Smooth muscle cell of the brain vasculature (primary cell): ENCODE measurements at places on chromosomes 6 and 20.

DNA sequence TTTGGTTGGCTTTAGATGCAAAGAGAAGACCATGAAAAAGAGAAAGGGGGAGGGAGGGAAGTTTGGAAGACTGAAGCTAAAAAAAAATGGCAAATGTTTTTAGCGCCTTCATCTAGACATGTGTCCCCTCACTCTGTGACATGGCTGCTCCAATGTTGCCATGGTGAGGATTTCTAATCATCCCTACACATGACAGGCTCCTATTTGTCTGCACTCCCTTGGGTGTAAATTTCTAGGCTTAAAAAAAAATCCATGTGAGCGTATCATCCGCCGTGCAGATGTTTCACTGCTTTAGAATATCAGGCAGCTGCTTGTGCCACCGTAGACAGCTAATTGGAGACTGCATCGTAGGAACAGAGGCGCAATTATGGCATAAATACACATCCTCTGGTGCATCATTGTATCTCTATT lies 761.1 kb upstream of the MMS22L start:
- no peak for DNase-seq

GRCh38 chr6:20328266-20328923 lies 73.3 kb upstream of the E2F3 start:
- no peak for DNase-seq

DNA sequence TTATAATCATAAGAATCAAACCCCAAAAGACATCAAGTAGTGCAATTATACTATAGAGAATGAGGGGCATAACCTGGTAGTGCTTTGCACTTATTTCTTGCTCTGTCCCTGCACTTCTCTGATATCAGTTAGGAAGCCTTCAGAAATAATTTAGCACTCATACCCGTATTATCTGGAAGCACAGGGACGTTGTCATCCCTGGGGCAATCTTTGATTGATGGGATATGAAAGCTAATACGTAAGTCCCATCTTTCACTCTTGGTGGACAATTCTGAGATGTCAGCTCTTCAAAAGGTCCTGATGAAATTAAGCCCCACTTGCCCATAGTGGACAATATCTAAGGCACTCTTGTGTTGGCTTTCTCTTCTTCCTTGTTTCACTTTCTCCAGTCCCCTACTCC lies 144.9 kb downstream of the HACE1 start:
- DNase-seq = no peak

- no peak for DNase-seq
Measured at GRCh38 chr6:15754035-15754705, 91.3 kb upstream of the DTNBP1 start.

DNA sequence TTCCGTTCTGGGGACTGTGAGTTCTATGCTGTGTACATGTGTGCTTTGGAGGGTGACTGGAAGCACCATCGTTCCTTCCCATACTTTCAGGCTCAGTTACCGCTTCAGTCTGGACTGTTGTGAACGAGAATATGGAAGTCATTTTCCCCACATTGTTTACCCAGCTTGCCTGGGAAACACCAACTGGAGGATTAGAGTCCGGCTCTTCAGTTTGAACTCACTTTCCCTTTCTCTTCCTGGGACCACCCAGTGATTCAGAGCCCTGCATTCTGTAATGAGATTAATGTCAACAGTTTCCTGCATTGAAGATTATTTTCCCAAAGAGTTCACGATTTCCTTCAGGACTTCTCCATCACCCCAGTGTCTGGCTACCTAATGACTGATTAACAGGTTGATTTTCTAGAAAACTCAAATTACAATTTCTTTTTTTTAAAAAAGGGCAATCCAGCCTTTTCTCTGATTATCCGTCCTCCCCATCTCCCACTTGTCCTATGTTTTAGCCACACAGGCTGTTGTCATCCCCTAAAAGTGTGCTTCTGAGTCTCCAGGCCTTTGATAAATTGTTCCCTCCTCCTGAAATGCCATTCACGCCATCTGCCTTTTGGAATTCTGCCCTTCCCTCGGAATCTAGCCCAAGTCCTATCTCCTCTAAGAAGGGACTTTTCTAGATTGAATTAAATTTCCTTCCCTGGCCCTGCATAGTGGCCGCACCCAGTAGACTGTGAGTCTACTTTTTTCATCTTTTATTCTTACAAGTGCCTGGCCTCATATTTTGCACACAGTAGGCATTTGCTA lies 3.3 kb upstream of the TAGAP start:
- DNase-seq = no peak

DNA sequence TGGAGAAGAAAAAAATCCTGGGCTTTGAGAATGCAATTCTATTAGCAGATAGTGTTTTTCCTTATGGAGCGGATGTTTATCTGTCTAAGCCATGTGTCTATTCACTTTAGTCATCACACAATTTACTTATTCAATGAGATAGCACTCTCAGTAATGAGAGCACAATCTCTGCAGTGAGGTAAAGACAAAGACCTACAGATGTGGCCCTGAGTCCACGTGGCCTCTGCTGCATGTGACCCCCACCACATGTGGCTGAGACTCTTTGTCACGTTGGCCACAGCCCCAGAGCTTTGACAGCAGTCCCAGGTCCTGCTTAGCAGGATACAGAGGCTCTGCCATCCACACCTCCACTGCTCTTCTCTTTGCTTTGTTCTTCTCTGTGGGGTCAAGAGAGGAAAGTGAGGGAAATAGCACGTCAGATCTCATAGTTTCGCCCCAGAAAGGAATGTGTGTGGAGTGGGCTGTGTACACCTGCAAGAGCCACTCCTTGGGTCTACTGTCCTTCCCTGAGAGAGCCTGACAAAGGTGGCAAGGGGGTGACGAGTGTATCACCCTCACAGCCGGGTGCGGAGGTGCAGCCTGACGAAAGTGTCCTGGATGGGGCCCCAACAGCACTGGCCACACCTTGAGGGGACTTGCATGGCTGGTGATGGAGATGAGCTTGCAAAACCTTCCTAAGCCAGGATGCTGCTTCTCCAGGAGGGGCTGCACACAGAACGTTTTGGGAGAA lies 40.7 kb downstream of the ZNF831 start:
- no peak for DNase-seq
